ENCODE measurements at places on chromosomes 4 and X.

DNA sequence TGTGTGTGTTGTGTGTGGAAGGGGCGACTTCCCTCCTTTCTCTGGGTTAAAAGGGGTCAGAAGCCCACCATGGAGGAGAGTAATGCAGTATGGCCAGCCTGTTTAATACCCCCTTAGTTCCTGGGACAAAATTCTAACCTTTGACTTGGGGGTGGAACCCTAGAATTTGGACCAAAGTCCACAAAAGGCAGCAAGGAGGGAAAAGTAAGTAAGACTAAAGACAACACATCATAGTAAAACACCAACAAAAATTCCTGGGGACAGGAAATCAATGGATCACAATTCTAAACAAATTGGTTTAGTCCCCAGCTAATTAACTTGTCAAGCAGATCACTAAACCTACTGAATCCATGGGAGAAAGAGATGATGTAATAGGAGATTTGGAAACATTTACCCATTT lies 3.1 kb downstream of the AMOT start:
- DNase-seq = no peak

DNA sequence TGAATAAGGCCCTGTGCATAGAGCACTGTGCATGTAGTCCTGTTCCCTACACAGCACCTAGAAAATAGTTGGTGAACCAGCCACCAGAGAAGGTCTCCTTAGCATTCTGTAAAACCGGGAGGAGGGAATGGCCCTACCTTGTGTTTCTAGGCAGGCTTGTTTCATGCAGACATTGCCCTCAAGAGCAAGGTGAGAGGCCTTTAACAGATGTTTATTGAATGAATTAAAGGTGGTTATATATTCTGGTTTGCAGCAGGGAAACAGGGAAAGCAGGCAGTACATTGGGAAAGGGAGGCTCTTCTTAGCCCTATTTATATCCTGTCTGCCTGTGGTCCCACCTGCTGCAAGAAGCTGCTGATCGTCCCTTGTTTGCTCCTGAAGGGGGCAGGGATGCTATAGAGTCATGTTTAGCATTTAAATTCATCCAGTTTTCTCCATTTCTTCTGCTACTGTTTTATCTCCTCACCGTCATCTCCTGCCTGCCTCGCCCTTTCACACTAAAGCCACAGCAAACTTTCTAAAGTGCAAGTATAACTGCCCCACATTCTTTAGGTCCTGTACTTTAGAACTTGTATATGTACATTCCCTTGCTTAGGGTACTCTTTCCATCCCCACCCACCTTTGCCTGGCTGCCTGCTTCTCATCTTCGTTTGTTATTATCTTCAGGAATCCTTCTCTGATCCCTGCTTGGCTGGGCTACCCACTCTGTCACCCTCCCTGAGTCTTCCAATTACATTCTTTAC lies 60.3 kb downstream of the EGF start:
- no peak for DNase-seq

- DNase-seq = no peak
These were observed 37.9 kb upstream of the OTUD4 start for GRCh38 chr4:145218251-145218650.

- no peak for DNase-seq
These were observed 38.1 kb upstream of the CD99L2 start for GRCh38 chrX:150936556-150936955.

GRCh38 chr4:174437749-174438148 lies 84.5 kb downstream of the HPGD start:
- no peak for DNase-seq

- DNase-seq = no peak
These were observed 738 bp upstream of the TSPAN5 start for GRCh38 chr4:98659106-98659592.

GRCh38 chr4:147580396-147580795 lies 36.8 kb upstream of the TMEM184C start:
- no peak for DNase-seq

DNA sequence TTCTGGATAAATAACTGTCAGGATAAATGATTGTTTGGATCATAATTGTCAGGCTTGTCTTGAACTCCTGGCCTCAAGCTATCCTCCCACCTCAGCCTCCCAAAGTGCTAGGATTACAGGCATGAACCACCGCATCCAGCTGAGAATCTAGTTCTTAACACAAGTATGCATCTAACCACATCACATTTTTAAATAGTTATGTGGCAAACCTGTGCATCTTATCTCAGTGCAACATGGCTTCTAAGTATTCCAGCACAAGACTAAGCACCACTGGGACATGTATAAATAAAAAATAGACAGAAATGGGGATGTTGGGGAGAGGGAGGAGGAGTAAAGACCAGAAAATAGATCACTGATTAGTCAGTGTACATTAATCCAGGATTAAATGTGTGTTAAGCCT lies 74.7 kb upstream of the TBL1X start:
- DNase-seq = no peak

GRCh38 chr4:158492391-158492790 lies 29.3 kb upstream of the RXFP1 start:
- no peak for DNase-seq

GRCh38 chr4:60683973-60684372 lies 516.2 kb upstream of the ADGRL3 start:
- DNase-seq = no peak

DNA sequence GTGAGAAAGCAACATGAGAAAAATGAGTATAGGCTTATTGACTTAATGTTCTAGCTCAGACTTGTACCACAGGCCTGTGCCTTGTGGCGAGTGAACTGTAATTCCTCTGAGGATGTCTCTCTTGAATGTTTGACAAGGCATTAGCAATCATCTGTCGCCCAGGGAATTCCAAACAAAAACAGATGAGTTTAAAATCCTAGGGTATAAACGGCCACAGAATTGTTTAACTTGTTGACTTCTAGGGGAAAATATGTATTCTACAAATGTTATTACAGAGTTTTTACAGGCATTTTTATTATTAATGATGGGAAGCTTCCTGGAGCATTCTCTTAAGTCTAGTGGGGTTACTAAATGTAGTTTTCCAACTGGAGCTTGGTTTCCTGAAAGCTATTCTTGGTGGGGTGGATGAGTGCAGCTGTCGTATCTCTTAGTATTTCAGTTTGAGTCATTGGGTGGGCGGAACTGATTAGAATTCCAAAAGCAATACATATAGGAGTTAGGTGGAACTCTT lies 40.6 kb downstream of the ARHGAP10 start:
- no peak for DNase-seq

- DNase-seq = no peak
These were observed 97.9 kb downstream of the ARHGEF9 start for GRCh38 chrX:63686878-63687714.

DNA sequence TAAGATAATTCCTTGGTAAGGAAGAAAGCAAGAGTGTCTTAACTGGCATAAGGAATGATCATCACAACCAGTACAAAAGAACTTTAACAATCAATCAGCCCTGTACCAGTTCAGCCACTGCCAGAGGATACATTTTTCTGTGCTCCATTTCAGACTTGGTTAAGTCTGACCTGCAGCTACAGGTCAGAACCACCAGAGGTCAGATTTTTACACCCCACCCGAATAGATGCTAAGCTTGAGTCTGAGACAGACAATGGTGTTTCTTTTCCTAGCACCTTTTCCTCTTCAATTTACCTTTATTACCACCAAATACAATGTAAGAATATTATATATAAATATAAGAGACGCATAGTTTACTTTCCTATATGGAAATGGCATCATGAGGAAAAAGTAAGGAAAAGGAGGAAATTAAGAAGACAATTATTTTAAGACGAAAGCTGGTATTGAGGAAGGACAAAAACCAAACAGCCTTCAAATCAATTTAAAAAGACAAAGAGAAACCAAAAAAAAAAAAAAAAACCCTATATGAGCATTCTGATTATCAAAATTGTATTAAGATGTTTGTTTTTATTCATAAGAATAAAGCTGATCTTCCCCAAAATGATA lies 215.3 kb upstream of the TTC29 start:
- DNase-seq = no peak

GRCh38 chrX:50700921-50701320 lies 113.1 kb downstream of the SHROOM4 start:
- DNase-seq = no peak

DNA sequence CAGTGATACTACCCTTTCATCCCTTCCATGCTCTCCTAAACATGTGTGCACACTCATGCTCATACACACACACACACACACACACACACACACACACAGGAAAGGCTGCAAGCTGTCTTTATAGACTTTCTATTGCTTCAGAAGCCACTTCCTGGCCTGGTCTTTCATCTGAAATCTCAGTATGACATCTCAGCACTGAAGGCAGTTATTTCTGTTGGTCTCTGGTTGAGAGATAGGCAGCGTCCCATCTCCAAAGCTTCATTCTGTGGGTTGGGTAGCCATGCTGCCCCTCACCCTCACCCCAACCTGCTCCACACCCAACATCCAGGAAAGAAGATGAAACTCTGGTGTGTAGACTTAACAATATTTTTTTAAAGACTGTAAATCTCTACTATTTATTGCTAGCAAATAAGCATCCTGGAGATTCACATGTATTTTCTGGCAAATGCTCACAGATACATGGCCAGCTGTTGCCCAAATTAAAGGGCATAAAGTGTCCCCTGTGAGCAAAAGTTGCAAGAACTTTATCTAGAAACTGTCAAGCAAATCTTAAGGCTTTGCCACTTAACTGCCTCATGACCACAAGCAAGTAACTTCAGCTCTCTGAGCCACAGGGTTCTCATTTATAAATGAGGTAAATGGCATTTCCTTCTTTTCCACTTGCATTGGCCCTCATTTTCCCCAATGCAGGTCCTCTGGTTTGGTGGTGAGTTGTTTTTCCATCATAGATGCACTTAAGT lies 189.8 kb upstream of the AFF2 start:
- DNase-seq = peak; percentile 2

DNA sequence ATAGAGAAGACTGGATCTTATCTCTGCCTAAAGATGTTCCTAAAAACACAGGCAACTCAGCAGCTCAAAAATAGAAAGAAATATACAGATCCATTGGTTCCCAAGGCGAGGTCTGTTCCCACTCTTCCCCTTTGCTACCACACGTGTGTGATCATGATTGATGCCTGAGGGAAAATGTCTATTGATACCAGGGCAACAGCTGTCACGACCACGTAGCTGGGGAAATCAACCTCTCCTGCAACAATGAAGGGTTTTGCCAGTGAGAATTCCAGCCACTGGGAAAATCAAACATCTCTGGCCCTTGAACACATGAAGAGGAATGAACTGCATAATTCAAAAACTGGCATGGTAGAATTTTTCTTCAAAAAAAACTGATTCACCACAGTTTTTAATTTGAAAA lies 131.0 kb upstream of the MAP3K15 start:
- DNase-seq = no peak

- no peak for DNase-seq
These were observed 24.8 kb downstream of the EVC2 start for GRCh38 chr4:5683566-5683965.

DNA sequence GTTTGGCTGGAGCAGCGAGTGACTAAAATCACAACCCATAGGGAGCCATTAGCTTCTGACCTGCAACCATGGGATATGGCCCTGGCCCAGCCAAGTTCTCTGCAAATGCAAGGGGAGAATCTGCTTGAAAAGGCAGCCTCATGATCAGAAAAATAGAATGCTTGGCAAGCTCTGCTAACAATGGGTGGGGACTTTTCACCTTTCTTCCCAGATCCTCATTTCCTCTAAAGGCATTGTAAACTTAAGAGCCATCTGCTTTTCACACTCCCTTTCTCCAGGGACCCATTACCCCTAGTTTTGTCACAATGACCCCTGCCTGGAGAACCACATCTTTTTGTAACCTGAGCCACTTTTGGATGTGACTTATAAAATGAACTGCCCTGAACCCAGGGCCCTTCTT lies 104.3 kb downstream of the PARM1 start:
- no peak for DNase-seq

DNA sequence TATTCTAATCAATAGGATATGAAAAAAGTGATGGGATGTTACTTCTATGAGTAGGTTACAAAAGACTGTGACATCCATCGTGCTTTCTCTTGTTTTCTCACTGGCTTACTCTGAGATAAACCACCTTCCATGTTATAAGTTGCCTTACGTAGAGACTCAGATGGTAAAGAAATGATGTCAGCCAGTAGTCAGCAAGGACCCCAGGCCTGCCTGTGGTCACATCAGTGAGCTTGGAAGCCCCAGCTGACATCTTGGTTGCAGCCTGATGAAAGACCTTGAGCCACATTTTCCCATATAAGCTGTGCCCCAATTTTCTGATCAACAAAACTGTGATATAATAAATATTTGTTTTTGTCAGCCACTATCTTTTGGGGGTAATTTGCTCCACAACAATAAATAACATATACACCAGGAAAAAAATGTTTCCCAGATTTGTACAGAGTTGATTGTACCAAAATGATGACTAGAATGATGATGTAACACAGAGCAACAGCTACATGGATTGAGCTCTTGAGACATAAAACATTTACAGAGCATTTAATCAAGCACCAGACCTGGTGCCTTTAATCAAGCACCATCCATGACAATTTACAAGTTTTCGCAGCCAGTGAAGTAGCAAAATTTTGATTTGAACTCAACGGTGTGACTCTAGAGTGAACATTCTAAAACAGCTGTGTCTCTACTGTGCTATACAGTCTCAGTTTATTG lies 11.2 kb upstream of the DCAF12L2 start:
- DNase-seq = no peak

GRCh38 chr4:156053174-156053573 lies 99.5 kb upstream of the CTSO start:
- no peak for DNase-seq

DNA sequence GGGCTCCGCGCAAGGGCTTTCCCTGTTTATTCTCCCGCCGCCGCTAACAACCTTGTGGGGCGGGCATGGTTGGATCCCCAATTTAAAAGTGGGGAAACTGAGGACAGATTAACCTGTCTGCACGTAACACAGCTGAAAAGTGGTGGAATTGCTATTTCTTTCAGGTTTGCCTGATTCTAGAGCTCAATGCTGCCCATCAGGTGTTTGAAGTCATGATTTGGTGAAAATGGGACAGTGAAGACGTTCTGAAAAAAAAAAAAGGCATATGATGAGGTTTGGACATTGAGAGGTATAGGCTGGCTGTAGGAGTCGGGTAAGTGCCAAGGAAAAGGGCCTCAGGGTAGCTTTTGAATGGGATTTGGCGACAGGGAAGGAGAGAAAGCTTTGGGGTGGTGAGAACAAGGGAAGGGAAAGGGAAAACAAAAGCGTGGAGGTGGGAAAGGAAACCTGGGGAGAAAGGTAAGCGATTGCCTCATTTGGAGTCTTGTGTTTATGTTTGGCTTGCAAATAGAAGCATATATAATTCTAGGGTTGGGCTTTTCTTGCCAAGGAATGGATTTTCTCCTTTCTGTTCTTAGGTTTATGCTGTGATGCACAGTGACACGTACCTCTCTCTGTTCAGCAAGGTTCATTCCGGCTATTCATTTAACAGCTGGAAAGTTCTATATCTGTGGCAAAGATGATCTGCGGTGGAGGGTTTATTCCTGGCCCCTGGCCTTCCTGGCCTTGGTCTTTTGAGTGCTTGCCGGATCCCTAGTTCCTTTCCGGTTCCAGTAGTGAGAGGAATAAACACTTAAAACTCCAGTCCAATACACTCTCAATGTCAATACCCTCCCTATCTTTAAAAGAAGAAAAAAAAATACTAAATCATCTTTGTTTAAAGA lies 2.4 kb upstream of the STIM2 start:
- no peak for DNase-seq

GRCh38 chr4:1398681-1399507 lies 7.3 kb downstream of the NKX1-1 start:
- DNase-seq = no peak

- DNase-seq = no peak
These were observed 18.9 kb upstream of the MRFAP1 start for GRCh38 chr4:6621556-6621927.

All from stimulated activated CD8-positive, alpha-beta memory T cell treated with anti-CD3 and anti-CD28 coated beads, Interleukin-4, amount 100 ng/mL, for 4 hours (primary cell).